Stimulated activated CD4-positive, alpha-beta T cell treated with anti-CD3 and anti-CD28 coated beads, Interleukin-1b, Interleukin-23, amount 100 ng/mL, for 24 hours (primary cell): ENCODE measurements at places on chromosomes 1 and 21.

GRCh38 chr1:245181158-245181517 is 26.4 kb downstream of the KIF26B start:
- no peak for DNase-seq

DNA sequence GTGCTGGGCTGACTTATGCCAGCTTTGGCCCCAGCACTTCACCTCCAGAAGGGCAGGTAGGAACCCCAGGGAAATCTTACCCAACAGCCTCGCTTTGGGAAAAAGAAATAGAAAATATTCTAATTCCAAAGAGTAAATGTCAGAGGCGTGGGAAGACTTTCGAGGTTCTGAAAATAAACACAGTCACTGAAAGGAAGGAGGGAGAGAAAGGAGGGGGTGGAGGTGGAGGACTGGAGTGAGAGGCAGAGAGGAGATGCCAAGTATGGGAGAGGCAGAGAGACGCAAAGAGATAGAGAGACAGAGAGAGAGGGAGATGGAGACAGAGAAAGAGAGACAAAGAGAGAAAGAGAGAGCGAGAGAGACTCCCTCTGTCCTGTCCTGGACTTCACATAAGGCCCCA is 395.0 kb downstream of the PTPRU start:
- DNase-seq, result no peak

DNA sequence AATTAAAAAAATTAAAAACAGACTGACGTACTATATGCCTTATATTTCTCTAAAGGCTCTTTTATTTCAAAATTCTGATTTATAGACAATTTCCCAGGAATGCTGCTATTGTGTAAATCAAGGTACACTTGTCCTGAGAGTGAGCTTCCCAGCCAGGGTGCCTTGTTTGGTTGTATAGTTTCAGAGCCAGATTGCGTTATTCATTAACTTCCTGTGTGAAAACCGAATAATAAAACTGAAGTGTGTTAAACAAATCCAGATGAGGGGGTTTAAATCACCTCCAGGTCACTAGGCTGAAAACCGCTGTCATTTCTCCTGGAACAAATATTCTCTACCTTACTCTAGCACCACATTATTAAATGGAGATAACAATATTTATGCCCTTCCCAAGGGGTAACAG is 68.7 kb downstream of the LMX1A start:
- DNase-seq, result no peak

- DNase-seq, result no peak
These were observed 219.2 kb downstream of the PTPRC start for GRCh38 chr1:198858033-198858432.

GRCh38 chr1:201778279-201779065 is 50.5 kb upstream of the IPO9 start:
- DNase-seq, result no peak

DNA sequence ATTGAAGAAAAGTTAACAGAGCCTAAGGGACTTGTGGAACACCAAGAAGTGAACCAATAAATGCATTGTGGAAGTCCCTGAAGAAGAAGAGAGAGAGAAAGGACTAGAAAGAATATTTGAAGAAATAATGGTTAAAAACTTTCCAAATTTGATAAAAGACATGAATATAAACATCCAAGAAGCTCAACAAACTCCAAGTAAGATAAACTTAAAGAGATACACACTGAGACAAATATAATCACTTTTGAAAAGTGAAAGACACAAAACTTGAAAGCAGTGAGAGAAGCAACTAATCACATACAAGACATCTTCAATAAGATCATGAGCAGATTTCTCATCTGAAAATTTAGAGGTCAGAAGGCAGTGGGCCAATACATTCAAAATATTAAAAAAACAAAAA is 91.2 kb downstream of the MPZL1 start:
- DNase-seq, result no peak

- no peak for DNase-seq
These were observed 18.2 kb downstream of the PHLDA3 start for GRCh38 chr1:201450721-201451291.

GRCh38 chr1:116002781-116003420 is 26.6 kb downstream of the SLC22A15 start:
- DNase-seq, result no peak
